Stomach (tissue), 19 donors: ENCODE measurements at places on chromosomes 1 and 21. TPM values are rescaled to one million over a fixed set of nuclear protein-coding genes. Genes with fewer than 3 reads are reported as not detected.
A peak's percentile ranks its signal among the peaks of the same experiment; 100 is the strongest.

GRCh38 chr1:173050865-173051264, at the start of gene TNFSF18:
Gene TNFSF18 (minus strand): TSS chr1:173050941. CDS start chr1:173050896, 45 bp downstream.
- peak; percentile 60 for DNase-seq
- H3K27ac ChIP-seq: peak within 1 kb of the TSS; percentile 28
- peaks cover 40% of the 10 kb centered on the region for H3K4me1 ChIP-seq
- H3K4me3 ChIP-seq: no peak within 1 kb of the TSS
- H3K27me3 ChIP-seq: no peaks in the 10 kb centered on the region

DNA sequence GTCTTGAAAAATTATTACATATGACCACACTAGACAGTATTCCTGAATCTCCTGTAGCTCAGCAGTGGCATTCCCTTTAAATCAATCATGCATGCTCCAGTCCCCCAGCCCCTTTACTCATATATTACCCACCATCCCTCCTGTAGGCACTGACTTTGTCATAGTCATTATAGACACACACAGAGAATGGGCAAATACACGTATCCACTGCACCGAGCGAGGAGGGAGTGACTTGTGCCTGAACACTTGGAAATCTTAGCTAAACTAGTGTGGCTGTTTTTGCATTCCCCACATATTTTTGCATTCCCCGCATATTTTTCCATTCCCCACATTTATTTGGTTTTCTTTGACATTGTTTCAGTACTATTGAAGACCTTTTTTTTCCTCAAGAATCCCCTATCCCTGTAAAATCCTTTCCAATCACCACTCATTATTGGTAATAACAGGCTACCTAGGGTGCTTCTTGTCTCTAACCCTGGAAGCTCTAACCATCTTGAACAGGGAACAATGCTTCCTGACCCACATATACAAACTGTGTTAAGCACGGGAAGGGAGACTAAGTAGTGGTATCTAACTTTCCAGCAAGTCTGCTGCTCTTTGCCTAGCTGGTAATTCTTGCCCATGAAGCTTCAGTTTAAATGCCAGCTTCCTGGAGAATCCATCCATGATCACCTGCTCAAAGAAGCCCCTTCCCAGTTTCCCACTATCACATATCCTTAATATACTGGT, 534.4 kb upstream of the CAMK1G start:
- H3K27ac ChIP-seq: no peak overlapping the region
- no peak for DNase-seq
- no peak overlapping the region for H3K4me3 ChIP-seq
- no peaks in the 10 kb centered on the region for H3K36me3 ChIP-seq
- no peaks in the 10 kb centered on the region for H3K27me3 ChIP-seq

Gene ZNF648
- not detected for total RNA-seq

GRCh38 chr1:109438798-109439297, 12.6 kb upstream of the PSMA5 start:
- H3K4me3 ChIP-seq: no peak overlapping the region
- DNase-seq: peak; percentile 11
- H3K4me1 ChIP-seq: no peaks in the 10 kb centered on the region
- H3K27me3 ChIP-seq: peaks cover 19% of the 10 kb centered on the region
- no peak overlapping the region for H3K27ac ChIP-seq
- H3K36me3 ChIP-seq: no peaks in the 10 kb centered on the region

DNA sequence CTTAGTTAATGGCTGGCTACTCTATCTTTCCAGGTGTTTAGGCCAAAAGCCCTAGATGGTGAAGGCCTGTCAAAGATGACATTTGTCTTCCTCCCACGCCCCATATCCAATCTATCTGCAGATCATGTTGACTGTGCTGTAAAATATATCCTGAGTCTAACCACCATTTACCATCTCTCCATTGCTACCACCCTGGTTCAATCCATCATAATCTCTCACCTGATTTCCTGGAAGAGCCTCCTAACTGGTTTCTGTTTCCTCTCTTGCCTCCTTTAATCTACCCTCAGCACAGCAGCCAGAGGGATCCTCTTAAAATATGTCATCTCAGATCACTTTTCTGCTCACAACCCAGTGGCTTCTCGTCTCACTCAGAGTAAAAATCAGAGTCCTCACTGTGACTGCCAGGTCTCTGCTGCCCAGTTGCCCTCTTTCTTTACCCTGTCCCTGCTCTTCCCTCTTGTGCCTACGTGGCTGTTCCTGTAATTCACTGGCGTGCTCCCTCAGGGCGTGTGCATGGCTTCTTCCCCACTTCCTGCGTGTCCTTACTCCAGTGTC, 17.8 kb downstream of the TMEM50A start:
- H3K27me3 ChIP-seq: no peaks in the 10 kb centered on the region
- H3K36me3 ChIP-seq: peaks cover 93% of the 10 kb centered on the region
- H3K4me3 ChIP-seq: no peak overlapping the region

DNA sequence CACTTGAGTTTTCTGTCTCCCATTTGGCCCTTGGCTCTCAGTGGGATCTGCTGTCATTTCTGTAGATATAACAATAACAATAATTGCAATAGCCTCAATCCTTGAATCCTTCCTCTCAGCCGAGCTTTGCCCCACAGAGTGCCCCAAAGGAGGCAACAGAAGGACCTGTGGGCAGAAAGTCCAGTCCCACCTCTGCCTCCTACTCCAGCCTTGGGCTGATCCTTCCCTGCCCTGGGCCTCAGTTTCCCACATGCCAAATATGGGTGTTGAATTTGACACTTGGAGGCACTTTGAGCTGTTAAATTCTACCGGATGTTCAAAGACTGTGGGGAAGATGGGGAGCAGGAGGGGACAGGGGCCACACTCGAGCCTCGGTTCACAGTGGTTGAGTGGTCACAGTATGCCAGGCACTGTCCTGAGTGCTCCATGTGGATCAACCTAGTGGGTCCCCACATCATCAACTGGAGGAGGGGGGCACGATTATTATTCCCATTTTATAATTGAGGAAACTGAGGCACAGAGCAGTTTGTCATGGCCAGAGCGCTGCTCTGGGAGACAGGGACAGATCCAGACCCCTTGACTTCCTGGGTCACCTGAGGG, 307.1 kb downstream of the MATN1 start:
- H3K36me3 ChIP-seq: no peaks in the 10 kb centered on the region
- no peaks in the 10 kb centered on the region for H3K4me1 ChIP-seq
- DNase-seq: no peak
- H3K4me3 ChIP-seq: no peak overlapping the region

Gene SERPINC1
- total RNA-seq: 0.18 TPM
